ENCODE measurements at places on chromosomes 6 and 20. TPM values are rescaled to one million over a fixed set of nuclear protein-coding genes. Genes with fewer than 3 reads are reported as not detected.

The CALHM6 gene
- total RNA-seq: 0.74 TPM

- no peak for DNase-seq
These were observed 7.8 kb upstream of the MRS2 start for GRCh38 chr6:24394780-24395437.

- DNase-seq: peak; percentile 22
These were observed 88.6 kb upstream of the TGM3 start for GRCh38 chr20:2206957-2207769.

DNA sequence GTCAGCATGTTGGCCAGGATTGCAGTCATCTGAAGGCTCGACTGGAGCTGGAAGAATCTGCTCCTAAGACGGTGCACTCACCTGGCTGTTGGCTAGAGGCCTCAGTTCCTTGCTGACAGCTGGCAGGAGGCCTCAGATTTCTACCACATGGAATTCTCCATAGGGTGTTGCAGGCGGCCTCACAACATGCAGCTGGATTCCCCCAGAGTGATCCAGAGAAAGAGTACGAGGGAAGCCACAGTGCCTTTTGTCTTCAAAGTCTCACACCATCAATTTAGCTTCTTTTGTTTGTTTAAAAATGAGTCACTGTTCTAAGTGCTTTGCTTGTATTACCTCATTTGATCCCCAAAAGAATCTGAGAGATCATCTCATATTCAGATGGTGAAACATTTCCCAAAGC lies 65.5 kb upstream of the FYN start:
- no peak for DNase-seq
